ENCODE measurements at places on chromosomes 12 and 14.

DNA sequence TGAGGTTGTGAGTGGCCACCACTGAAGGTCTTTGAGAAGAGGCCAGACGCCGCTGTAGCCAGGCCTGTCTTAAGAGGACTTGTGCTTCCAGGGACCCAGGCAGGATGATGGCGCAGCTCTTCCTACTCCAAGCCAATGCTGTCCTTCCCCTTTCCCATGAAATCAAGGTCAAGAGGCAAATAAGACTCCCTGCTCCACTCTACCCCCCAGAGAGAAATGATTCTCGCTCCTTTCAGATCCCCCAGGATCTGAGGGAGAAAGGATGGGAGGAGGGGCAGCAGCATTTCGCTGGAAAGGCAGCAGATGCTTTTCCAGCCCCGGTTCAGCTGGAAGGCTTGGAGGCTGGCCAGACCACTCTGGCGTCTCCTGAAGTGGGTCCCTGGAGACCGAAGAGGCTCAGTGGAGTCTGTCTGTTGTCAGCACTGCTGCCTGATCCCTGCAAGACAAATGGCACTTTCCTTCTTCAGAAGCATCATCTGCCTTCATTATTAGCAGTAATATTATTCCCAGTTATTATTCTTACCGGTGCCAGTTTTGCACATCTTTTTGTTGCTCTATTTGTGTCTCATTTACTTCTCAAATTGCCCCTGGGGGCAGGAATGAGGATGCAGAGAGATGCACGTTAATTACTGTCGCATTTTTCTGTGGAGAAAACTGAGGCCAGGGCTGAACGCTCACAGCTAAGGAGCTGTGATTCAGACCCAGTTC is 51.4 kb downstream of the C14orf132 start:
- no peak for DNase-seq

GRCh38 chr14:61484031-61484430 is 162.7 kb downstream of the PRKCH start:
- no peak for DNase-seq

DNA sequence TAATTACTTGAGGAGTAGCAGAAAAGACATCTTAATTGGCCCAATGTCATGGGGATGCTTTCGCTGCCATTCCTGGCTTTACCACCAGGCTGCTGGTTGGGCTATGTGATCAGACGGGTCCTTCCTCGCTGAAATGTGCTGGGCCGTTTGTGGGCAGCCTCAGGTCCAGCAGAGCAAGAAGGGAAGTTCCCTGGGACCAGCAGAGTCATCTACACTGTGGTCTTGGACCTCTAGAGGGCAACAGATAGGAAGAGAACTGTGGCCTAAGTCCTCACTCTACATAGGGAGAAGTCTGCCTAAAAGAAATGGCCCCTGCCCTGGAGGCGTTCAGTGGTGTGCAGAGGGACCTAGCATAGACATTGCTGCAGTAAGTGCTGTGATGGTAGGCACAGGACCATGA is 10.9 kb downstream of the EVL start:
- DNase-seq = peak; percentile 31

- DNase-seq = peak; percentile 44
Observed at GRCh38 chr14:23494223-23494622, 24.7 kb downstream of the NGDN start.

GRCh38 chr14:46734286-46734685 is 82.7 kb upstream of the RPL10L start:
- DNase-seq = peak; percentile 2

DNA sequence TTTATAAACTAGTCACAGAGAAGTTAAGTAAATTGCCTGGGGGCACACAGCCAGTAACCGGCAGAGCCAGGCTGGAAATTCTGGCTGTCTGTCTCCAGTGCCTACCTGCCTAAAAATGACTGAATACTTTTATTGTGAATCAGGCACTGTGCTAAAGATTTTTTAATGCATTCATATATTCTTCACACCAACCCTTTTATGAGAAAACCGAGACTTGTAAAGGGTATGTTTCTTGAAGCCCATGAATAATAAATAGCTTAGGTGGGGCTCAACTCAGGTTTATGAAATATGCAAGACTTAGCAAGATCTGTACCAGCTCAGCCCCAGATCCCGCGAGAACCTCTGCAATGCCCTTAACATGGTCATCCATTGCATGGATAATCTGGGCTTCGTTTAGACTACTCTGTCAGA is 60.8 kb downstream of the TMCC3 start:
- DNase-seq = no peak

- no peak for DNase-seq
Observed at GRCh38 chr12:52867642-52868041, 18.8 kb upstream of the KRT78 start.

GRCh38 chr14:61911574-61911973 is 149.4 kb downstream of the SNAPC1 start:
- DNase-seq = no peak

DNA sequence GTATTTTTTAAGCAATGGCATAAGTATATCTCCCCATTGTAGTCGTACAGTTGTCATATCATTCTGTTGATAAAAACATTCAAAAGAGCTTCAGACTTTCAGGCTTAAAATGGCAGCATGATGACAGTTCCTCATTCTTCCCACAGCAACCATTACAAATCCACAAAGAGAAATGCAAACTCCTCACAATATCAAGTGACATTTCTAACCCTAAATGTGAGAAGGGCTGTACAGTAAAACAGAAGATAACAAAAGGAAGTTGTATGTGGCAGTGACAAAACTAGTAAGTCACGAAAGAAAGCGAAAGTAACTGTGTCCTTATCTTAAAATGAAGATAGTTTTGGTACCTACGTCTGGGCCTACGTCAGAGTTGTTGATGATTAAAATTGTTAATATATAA is 46.7 kb downstream of the GXYLT1 start:
- DNase-seq = no peak

DNA sequence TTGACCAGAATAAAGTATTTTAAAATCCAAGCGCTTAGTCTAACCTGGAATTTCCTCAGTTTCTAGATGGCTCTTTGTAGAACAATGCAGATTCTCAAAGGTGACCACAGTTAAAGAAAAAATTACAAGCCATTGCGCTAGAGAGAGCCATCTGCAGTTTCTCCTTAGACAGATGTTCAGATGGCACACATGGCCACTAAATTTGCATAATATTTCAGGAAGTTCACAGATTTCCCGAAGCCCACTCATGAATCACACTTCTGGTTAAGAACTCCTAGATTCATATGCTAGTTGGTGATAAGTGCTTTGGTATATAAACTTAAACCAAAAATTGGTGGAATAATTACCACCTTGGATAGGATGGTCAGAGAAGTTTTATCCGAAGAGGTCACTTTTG is 749 bp downstream of the AKAP3 start:
- no peak for DNase-seq

All from Caco-2 (cell line).